ENCODE measurements at places on chromosomes 5 and 9. TPM values are rescaled to one million over a fixed set of nuclear protein-coding genes. Genes with fewer than 3 reads are reported as not detected.

- no peak for DNase-seq
Observed at GRCh38 chr9:38039907-38040682, 28.9 kb downstream of the SHB start.

DNA sequence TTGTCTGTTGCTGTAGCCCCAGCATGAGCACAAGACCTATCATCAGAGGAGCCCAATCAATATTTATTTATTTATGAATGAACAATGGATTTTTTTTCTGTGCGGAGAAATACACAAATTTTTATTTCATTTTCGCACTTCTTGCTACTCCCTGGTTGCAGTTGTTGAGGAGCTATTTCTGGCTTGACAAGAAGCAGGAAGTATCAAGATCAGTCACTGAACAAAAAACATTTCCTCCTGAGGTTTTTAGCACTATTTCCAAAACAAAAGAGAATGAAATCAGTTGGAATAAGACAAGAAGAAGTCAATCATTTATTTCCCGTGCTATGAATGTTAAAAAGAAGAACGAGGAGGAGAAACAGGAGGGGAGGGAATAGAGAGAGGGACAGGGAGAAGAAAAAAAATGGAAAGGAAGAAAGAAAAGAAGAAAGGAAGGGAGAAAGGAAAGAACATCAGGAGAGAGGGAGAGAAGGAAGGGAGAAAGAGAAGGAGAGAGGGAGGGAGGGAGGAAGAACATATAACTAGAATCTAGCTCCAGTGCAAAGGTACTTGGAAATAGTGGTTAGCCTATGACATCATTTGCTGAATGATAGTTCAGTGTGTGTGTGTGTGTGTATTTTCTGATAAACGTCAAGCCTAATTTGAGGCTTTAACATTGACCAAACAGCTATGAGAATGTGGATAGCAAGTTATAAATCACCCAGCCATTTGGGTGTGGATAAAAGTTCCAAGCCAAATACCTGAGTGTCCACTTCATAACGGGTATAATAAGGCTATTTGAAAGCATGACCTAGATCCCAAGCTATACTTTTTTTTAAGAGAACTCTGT, 586.0 kb downstream of the EBF1 start:
- no peak for DNase-seq

- no peak for DNase-seq
Observed at GRCh38 chr9:115359017-115359780, 241.2 kb upstream of the TNC start.

GRCh38 chr5:7377761-7378160, 18.2 kb upstream of the ADCY2 start:
- no peak for DNase-seq

DNA sequence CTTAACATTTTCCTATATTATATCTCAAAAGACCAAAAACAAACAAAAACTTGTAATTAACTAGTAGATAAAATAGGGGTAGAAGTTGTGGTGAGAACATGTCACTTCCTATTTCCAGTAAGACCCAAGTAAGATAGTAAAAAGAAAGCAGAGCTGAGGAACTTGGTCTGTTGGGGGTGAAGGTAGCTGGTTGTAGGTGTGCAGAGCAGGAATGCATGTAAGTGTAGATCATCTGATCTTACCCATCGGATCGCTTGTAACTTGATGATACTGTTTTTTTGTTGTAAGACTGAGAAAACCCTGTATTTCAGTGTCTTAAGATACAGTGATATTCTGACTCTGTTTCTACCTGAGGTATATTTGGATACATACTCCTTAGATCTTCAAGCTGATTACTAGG, 5.7 kb downstream of the SRP19 start:
- DNase-seq, result no peak

GRCh38 chr9:135671591-135672041, 8.5 kb downstream of the LCN9 start:
- DNase-seq, result no peak

Gene AGXT2
- not detected for total RNA-seq

Gene CAMSAP1
- total RNA-seq, result 31.4 TPM

GRCh38 chr9:33111631-33112030, 35.2 kb upstream of the SMU1 start:
- DNase-seq, result no peak

- DNase-seq, result no peak
Observed at GRCh38 chr5:143065996-143066522, 295.9 kb downstream of the ARHGAP26 start.

Gene FAM221B
- not detected for total RNA-seq
